NCI-H1436 (cell line): ENCODE measurements at places on chromosomes 16 and 17.

- no peak for DNase-seq
These were observed 2.4 kb downstream of the PPY start for GRCh38 chr17:43939886-43940285.

DNA sequence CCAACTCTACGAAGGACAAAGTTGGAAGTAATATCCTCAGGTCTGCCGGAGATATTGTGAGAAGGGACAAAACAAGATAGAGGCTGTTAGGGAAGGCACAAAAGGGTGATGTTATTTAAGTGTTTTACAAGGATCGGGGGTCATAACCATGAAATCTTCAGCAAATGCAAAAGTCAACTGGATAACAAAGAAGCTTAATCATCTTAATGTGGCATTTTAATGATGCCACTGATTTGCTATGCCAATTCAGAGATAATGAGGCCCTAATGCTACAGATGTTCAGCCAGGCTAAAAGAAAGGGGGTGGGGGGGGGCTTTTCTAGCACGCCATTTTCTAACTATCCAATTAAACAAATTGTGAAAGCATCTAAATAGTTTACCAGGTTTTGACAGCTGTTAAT lies 63.1 kb downstream of the IKZF3 start:
- peak; percentile 44 for DNase-seq

DNA sequence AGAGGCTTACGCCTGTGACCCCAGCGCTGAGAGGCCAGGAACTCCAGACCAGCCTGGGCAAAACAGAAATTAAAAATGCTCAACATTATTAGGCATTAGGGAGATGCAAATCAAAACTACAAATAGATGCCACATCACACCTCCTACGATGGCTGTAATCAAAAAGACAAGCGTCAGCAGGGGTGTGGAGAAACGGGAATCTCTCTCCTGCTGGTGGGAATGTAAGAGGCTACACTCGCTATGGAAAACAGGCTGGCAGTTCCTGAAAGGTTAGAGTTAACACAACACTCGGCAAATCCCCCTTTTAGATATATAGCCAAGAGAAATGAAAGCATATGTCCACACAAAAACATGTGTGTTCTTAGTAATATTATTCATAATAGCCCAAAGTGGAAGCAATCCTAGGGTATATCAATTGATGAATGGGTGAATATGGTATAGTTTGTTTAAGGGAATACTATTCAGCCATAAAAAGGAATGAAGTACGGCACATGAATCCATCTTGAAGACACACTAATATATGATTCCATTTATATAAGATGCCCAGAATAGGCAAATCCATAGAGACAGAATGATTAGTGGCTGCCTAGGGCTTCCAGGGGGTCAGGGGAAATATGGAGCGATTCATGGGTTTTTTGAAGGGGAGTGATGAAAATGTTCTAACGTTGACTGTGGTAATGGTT lies 1.8 kb upstream of the NPRL3 start:
- no peak for DNase-seq

DNA sequence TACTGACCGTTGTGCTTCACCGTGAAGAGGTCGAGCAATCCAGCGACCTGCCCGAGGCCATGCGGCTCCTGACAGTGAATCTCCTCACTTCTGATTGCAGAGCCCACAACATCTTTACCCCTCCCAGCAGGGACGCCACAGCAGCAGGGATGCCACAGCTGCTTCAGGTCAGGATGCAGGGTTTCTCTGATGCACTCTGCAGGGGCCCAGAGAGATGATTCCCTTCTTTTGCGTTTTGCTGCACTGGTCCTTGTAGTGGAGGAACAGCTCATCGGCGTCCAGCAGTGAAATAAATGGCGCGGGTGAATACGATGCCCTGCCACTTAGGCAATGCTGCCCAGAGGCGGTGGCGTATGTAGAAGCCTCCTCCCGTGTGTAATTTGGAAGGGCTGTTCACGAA lies 5.6 kb downstream of the KIAA0513 start:
- no peak for DNase-seq

- DNase-seq = no peak
These were observed 1.1 kb downstream of the ABAT start for GRCh38 chr16:8675183-8676159.

- DNase-seq = no peak
These were observed 113.9 kb upstream of the MAF start for GRCh38 chr16:79714440-79714839.

DNA sequence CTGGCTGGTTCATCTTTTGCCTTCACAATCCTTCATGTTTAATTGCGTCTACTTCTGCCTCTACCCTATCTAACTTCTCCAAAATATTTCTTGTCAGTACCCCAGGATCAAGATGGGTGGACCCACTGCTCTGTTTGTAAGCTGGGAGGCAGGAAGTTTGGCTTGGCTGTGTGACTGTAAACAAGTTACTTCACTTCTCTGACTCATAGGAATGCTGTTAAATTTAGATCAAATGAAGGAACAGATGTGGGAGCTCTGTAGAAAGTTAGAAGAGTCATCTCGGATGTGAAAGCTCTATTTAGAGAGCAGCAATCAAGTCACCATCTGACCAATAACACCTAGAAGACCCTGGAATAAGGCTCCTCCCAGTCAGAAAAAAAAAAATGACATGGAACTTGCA lies 55.2 kb upstream of the MRTFB start:
- no peak for DNase-seq

GRCh38 chr16:3131755-3132377 lies 3.0 kb upstream of the ZNF213 start:
- DNase-seq = no peak

- no peak for DNase-seq
These were observed 1.6 kb upstream of the ODF4 start for GRCh38 chr17:8337802-8338752.

- DNase-seq = no peak
These were observed 317.6 kb downstream of the CBLN1 start for GRCh38 chr16:48963901-48964615.

DNA sequence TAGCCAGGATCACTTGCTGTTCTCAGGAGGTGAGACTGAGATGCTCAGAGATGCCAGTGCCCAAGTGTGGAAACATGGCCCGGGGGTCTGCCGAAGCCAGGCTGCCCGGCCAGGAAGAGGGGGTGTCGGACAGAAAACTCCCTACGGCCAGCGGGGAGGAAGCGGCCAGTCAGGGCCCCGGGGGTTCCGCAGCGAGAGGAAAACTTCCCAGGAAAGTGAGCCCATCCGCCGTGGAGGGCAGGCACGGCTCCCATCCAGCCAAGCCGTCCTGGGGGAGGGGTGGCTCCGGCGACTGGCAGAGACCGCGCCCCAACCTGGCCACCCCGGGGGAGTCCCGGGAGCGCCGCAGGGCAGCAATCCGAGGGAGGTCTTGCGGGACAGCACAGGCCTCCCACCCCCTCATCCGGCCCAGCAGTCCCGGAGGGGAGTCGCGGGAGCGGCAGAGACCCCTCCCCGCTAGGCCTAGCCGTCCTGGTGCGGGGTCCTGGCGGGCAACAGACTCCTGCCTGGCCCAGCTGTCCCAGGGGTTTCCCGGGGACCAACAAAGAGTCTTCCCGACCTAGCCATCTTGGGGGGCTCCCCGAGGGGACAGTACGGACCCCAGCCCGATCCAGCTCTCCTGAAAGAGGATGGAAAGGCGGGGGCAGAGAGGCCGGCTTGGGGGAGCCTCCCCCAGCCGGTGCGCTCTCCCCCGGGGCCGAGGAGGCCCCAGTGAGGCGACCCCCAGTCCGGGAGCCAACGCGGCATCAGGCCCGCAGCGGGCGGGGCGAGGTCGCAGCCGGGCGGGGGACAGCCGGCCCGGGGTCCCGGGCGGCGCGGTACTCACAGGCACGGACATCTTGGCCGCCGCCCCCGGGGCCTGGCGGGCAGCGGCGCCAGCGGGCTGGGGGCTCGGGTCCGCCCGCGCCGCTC lies 13.8 kb upstream of the BCAR1 start:
- no peak for DNase-seq

GRCh38 chr16:3020247-3020603 lies at the start of gene TNFRSF12A:
Gene TNFRSF12A (plus strand): TSS chr16:3020368. CDS start chr16:3020398, 30 bp downstream.
- DNase-seq = peak; percentile 74

GRCh38 chr17:4083187-4083586 lies 59.6 kb downstream of the ZZEF1 start:
- DNase-seq = no peak

GRCh38 chr17:32266389-32267301 lies 1.0 kb downstream of the RHBDL3 start:
- DNase-seq = no peak

GRCh38 chr17:30549864-30550511 lies 72.8 kb downstream of the GOSR1 start:
- no peak for DNase-seq

DNA sequence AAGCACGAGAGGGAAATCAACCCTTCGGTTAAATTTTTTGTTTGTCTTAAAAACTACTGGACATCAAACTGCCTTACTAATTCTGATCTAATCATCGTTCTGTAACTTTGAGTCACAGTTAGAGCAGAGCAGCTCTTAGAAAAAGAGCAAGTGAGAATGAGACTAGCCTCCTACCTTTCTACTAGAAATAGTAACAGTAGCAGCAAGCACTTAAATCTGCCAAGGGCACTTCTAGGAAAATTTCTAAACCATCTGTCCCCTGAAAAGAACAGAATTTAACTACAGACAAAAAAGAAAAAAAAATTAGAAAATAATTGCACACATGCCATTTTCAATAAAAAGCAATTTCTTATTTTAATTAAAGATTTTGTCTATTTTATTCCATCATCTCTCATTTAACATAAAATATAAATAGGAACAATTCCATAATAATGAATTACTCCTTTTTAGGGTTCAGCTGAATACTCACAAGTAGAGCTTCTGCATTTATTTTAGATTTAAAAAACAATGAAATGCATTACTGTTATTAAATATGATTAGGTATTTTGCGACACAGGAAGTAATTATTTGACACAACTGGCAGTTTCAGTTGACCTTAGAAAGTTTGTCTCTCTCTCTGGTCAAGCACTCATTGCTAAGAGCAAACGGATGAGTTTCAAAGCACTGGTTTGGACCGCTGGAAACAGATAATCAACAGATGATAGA lies 250.8 kb upstream of the SOX9 start:
- no peak for DNase-seq

DNA sequence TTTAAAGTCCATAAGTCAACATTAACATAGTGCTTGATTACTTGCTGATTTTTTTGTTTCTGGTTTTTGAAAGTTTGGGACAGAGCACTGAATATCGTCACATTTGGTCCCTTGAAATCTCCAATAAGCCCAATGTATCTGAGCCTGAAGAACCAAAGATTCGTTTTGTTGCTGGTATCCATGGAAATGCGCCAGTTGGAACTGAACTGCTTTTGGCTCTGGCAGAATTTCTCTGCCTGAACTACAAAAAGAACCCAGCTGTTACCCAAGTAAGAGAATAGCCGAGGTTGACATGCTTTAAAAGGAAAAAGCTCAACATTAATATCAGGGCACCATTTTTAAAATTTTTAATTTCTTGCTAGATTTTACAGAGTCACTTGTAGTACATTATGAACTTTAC lies 27.7 kb upstream of the GOSR1 start:
- no peak for DNase-seq

GRCh38 chr17:61511480-61512182 lies 59.4 kb downstream of the TBX4 start:
- DNase-seq = no peak

GRCh38 chr16:1674751-1675664 lies 3.1 kb upstream of the JPT2 start:
- DNase-seq = no peak

GRCh38 chr17:51029568-51030463 lies 90.9 kb downstream of the SPAG9 start:
- DNase-seq = no peak

- no peak for DNase-seq
These were observed 253.4 kb downstream of the SNX29 start for GRCh38 chr16:12229759-12230594.

DNA sequence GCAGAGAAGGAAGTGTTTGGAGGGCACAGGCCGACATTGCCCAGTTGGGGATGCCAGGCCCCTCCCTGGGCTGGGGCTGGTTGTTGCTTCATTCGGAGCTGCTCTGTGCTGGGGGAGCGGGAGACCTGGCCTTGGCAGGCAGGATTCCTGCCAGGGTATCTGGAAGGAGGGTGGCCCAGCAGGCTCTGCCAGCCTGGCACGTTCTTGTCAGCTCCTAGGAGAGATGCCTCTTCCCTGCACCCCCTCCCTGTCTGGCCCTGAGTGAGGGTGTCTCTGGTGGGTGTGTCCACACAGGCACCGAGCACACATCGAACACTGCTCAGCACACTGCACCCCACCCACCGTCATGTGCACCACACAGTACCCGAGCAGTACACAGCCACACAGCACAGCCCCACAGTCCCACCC lies 35.2 kb downstream of the ARHGAP23 start:
- no peak for DNase-seq

DNA sequence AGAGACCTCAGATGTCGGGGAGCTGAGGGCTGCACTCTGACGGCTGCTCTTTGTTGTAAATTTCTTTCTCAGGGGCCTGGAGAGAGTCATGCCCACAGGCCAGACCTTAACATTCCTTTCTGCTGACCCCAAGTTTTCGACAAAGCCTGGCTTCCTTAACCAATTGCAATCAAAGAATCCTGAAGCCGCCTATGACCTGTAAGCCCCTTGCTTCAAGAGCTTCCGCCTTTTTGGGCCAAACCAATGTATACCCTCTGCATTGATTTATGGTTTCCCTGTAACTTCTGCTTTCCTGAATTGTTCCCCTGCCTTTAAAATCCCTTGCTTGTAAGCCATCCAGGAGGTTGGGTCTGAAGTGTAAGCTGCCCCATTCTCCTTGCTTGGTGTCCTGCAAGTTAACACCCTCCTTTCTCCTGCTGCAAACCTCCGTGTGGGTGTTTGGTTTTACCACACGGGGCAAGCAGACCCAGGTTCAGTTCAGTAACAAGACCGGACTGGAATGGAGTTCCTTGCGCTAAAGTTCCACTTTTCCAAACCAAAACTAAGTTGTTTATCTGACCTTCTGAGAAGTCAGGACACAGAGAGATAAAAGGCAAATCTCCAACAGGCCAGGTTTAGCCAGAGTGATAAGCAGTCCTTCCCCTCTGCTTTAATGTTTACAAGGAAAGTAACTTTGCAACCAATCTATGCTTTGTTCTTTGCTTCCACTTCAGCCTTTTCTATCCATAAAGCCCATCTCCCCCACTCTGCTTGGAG lies 141.6 kb downstream of the KCNJ12 start:
- no peak for DNase-seq
